ENCODE measurements at places on chromosomes 6 and 20. TPM values are rescaled to one million over a fixed set of nuclear protein-coding genes. Genes with fewer than 3 reads are reported as not detected.

DNA sequence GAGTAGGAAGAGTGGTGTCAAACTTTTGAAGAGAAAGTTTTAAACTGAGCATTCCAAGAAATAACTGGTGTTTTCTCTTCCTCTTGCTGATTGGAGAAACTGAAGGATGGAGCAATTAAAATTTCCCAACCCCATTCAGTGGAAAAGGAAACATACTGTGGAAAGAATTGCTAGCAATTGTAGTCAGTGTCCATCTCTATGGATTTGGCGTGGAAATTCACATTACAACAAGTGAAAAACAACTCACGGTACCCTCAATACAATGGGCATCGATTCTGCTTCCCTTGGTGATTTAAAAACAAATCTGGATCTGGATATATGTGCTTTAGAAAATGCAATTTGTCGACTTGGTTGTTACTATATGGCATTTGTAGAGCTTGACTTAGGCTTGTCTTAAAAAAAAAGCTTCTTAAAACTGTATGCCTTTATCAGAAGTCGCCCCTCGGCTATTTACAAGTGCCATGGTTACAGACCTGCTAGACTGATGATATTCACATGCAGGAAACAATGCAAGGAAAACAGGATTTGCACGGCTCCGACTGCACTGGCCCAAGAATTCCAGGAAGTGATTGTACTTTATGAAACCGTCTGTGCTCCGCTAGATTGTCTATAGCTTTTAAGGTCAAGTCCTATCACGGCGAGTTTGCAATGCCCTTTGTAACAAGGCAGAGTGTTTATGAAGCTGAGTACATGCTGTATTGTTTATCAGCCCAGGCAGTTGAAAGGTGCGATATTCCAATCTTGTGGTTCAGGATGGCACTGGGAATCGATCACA is 131.7 kb upstream of the PHACTR1 start:
- H3K27ac ChIP-seq = no peak overlapping the region
- H3K4me1 ChIP-seq = no peaks in the 10 kb centered on the region
- DNase-seq = no peak
- H3K27me3 ChIP-seq = no peaks in the 10 kb centered on the region

DNA sequence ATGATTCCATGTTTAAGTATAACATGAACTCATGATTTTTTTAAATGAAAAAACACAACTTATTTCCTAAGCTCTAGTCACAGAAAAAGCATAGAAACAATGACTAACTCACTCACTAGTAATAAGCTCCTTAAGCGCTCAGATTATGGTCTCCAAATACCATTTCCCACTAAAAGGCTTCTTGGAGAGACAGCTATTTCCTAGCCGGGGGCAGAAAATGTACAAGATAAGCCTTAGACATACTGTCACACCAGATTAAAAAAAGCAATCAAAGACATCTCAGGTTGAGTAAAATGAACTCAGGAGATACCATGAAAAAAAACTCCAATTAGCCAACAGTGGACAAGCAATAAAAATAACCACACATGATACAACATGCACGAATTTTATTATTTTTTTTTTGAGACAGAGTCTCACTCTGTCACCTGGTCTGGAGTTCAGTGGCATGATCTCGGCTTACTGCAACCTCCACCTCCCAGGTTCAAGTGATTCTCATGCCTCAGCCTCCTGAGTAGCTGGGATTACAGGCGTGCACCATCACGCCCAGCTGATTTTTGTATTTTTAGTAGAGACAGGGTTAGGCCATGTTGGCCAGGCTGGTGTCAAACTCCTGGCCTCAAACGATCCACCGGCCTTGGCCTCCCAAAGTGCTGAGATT is 14.9 kb downstream of the SRPK1 start:
- H3K27me3 ChIP-seq = no peaks in the 10 kb centered on the region
- H3K4me3 ChIP-seq = no peak overlapping the region
- H3K27ac ChIP-seq = no peak overlapping the region
- no peak for DNase-seq
- H3K4me1 ChIP-seq = no peaks in the 10 kb centered on the region
- H3K36me3 ChIP-seq = peaks cover 46% of the 10 kb centered on the region

Gene IFT52
- total RNA-seq = 44.5 TPM

Gene APMAP
- total RNA-seq = 67.8 TPM
